ENCODE measurements at places on chromosomes 5 and 9.

GRCh38 chr9:13411791-13412190 lies 132.3 kb upstream of the MPDZ start:
- no peak for DNase-seq

DNA sequence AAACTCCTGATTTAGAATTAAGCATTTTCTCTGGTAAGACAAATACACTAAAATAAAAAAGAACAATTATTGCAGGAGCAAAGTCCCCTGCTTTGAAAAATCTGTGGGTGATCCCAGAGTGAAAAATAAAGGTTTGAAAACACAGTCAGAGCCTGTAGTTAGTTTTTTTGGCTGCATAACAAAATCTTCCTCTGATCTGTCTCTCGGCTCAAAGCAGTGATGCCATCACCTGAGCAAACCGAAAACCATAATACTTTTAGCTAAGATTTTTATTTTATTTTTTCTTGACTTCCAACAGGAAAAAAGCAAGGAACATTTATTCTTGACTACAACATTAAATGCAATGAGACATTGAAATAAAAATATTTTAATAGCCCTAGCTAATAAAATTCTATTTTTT lies 1.2 kb downstream of the CDH18 start:
- no peak for DNase-seq

DNA sequence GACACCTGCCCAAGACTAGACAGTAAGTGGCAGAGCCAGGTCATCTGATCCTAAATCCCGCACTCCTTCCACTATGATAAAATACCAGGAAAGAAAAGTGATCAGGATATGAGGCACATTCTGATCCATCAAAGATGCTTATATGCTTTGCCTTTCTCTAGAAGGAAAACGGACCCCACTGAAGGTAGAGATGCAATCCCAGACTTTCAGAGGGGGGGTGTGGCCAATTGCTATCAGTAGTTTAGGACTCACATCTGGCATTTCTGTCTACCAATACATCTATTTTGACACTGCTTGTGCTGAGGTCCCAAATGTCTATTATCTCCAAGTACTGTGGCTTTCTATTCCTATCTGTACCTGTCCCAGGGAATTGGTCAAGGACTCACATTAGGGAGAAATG lies 1.7 kb downstream of the TRIM52 start:
- DNase-seq = no peak

- DNase-seq = no peak
Observed at GRCh38 chr5:11504886-11505193, 399.4 kb downstream of the CTNND2 start.

DNA sequence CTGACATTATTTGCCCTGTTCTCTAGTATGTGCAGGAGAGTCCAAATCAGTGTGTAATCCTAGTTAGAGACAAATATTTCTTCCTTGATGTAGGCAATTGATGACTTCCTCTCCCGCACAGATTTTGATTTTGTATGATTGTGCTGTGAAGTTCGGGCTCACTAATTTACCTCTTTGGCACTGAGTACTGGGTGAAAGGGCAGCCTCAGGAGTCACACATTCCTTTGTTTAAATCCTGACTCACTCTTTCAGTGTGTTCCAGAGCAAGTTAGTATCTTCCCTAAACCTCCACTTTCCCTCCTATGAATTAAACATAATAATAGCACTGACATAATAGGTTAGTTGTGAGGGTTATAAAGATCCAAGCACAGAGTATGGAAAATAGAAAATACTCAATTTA lies 269.7 kb downstream of the ISL1 start:
- DNase-seq = no peak

- no peak for DNase-seq
Observed at GRCh38 chr9:17503196-17503595, 75.7 kb upstream of the SH3GL2 start.

GRCh38 chr9:70061776-70062175 lies 18.1 kb downstream of the MAMDC2 start:
- DNase-seq = no peak

- DNase-seq = no peak
Observed at GRCh38 chr5:117271656-117272055, 697.0 kb upstream of the SEMA6A start.

DNA sequence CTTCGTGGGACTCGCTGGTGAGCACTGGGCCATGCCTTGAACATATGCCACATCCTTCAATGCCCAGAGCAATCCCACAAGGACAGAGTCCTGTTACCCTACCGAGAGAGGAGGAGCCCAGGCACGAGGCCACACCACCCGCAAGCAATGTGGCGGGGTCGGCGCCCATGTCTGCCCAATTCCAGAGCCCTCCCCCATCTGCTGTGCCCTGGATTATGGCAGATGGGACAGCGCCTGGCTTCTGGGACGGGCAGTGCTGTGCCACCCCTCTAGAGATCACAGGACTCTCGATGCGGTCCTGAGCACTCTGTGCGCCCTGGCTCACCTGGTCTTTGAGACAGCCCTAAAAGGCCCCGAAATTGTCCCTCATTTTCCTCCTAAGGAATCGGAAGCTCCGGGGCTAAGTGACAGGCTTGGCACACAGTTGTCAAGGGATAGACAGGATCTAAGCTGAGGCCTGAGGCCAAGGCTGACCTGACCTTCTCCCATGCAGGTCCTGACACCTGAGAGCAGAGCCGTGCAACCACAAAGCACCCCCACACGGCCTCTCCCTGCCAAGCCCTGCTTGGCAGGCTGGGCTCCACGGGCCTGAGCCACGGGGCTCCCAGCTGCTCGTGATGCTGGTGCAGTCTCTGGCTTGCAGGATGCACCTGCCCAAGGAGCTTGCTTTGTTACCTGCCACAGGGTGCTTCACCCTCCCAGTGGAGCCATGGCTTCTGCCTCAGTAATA lies 48.8 kb downstream of the PRRT1B start:
- no peak for DNase-seq

DNA sequence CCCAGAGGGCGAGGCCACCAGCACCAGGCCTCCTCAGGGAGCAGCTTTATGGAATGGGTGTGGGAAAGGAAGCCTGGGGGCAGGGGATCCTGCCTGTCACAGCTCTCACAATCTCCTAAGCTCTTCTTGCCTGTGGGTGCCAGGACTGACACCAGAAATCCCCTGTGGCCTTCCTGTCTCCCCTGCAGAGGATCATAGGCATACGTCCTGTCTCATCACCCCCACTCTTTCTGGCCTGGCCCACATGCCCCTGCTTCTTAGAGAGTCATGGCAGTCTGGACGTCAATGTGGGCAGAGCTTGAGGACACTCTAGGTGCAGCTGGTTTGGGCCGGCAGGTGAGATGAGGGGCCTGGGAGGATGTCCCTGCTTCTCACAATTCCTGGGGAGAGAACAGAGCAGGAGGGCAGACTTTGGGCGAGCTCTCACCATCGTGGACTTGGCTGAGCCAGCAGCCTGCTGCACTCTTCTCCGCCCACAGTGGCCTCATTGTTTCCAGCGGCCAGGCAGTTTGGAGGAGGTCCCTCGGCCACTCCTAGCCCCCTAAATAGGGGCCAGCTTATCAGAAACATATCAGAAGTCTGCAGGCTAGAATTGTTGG lies 67.3 kb upstream of the ZFR start:
- no peak for DNase-seq

GRCh38 chr5:117454716-117455212 lies 880.1 kb upstream of the SEMA6A start:
- peak; percentile 83 for DNase-seq

GRCh38 chr5:153523211-153523610 lies 32.7 kb downstream of the GRIA1 start:
- no peak for DNase-seq

DNA sequence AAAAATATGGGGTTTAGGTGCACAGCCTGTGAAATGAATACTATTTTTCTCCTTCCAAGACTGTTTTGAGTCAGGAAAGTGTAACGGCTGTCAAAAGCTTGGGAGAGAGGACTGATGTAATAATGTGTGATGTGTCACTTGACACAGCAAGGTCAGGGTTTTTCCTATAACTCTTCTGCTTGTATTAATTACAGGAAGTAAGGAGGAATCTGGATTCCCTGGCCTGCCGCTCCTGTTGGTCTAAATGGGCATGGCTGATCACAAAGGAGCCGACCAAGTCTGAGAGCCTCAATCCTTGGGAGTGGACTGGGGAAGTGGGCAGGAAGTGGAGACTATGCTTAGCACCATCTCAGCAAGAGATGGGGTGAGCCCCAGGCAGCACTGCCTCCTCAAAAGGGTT lies 16.7 kb upstream of the SLC28A3 start:
- DNase-seq = no peak

GRCh38 chr5:146633323-146633764 lies 117.4 kb upstream of the GPR151 start:
- peak; percentile 59 for DNase-seq
